ENCODE measurements at places on chromosomes 3 and 15. TPM values are rescaled to one million over a fixed set of nuclear protein-coding genes. Genes with fewer than 3 reads are reported as not detected.
A peak's percentile ranks its signal among the peaks of the same experiment; 100 is the strongest.

DNA sequence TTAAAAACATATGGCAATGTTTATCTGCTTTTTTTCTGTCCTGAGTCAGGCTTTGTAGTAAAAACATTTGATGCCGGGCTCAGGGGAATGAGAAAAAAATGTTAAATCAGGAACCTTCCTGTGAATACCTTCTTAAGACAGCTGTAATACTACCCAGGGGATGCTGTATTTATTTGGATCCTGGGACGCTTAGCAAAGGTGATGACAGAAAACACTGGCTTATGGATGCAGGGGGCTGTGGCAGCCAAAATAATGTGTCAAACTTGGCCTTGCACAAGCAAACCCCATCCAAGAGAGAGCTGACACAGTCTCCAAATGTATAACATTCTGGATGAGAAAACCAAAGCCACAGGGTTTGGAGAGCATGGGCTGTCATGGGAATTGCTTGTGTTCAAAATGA lies 438.2 kb upstream of the PROK2 start:
- H3K27ac ChIP-seq, result no peak overlapping the region
- DNase-seq, result no peak
- H3K27me3 ChIP-seq, result no peaks in the 10 kb centered on the region
- no peak overlapping the region for H3K4me3 ChIP-seq
- no peaks in the 10 kb centered on the region for H3K36me3 ChIP-seq
- H3K4me1 ChIP-seq, result no peaks in the 10 kb centered on the region

DNA sequence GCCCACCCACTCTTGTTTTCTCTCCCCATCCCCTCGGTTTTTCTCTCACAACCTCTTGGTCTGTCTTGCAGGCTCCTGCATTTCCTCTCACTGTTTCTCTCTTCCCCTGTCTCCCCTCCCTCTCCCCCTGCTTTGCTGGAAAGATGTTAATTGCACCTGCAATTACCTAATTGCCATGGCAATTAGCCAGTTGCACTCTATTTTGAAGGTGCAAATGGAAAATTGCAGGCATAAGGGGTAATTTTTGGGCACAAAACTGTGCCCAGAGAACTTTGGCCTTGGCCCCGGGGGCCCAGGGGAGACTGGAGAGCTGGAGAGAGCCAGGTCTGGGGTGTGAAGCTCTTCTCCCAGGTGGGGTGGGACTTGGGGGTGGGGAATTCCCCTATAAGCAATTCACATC lies 164.5 kb upstream of the TLE3 start:
- H3K27me3 ChIP-seq, result peaks cover 19% of the 10 kb centered on the region
- no peaks in the 10 kb centered on the region for H3K36me3 ChIP-seq
- no peak overlapping the region for H3K27ac ChIP-seq
- H3K4me3 ChIP-seq, result no peak overlapping the region
- H3K4me1 ChIP-seq, result peaks cover 16% of the 10 kb centered on the region
- DNase-seq, result no peak

DNA sequence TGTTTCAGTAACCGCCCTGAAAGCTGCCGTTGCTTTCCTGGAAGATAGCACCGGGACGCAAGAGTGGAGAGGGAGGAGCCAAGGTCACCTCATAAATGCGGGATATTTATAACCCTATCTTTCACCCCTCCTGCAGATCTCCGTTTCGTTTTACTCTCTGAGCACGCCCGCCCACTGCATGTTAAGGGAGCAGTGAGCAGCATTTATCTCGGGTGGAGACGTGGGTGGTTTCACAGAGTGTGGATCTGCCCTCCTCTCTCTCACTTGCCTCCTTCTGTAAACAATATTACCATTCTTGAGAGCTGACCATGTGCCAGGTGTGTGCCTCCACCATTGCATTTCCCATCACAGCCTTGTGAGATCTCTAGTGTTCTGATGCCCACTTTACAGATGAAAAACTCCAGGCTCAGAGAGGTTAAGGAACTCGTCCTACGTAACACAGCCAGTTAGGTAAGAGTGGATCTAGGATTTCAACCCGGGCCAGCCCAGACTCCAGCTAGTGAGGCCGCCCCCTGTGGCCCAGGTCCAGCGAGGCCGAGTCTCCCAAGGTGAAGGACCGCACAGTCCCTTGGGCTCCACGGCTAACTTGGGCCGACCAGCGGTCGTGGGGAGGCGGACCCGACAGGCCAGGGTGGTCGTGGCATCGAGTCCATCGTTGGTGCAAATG lies 16.9 kb upstream of the SEMA4B start:
- peak overlapping the region; percentile 45 for H3K4me3 ChIP-seq
- no peaks in the 10 kb centered on the region for H3K27me3 ChIP-seq
- peak; percentile 87 for DNase-seq
- peaks cover 7% of the 10 kb centered on the region for H3K4me1 ChIP-seq

- DNase-seq, result no peak
- H3K27ac ChIP-seq, result no peak overlapping the region
- peaks cover 14% of the 10 kb centered on the region for H3K4me1 ChIP-seq
- H3K36me3 ChIP-seq, result no peaks in the 10 kb centered on the region
Observed at GRCh38 chr3:62965311-62965710, 90.1 kb upstream of the CADPS start.

DNA sequence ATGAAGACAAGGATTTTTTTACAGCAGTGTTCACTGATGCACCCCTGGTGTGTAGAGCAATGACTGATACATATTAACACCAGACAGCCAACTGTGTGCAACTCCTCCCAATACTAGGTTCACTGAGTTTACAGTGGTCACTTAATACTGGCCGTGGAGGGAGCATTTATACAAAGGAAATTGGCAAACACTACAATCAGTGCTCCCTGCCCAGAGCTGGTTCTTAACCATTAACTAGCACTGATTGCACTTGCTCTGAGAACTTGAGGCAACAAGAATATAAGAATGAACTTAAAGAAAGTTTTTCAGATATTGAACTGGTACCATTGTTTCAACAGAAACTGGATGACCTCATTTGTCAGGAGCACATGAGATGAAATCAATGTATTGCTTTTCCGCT lies 110.6 kb downstream of the MAGI1 start:
- DNase-seq, result no peak
- no peaks in the 10 kb centered on the region for H3K27me3 ChIP-seq
- H3K27ac ChIP-seq, result no peak overlapping the region

DNA sequence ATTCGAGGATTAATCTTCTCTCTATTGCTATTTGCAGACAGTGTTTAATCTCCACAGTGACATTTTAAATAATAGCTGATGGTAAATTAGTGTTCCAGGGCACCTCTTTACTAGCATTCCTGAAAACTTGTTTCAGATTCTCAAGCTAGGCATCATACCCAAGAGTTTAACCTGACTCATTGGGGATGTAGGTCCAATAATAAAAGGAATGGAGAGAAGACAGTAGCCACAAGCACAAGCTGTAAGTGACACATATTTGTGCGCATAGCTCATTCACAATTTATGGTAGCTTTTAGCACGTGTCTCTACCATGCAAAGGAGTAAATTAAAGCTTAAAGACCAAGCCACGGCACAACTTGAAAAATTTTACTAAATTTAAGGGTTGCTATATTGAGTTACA lies 171.3 kb upstream of the FAM3D start:
- H3K27ac ChIP-seq, result no peak overlapping the region
- H3K4me1 ChIP-seq, result peaks cover 3% of the 10 kb centered on the region
- no peaks in the 10 kb centered on the region for H3K27me3 ChIP-seq

- H3K36me3 ChIP-seq, result peaks cover 22% of the 10 kb centered on the region
- H3K27me3 ChIP-seq, result no peaks in the 10 kb centered on the region
- no peaks in the 10 kb centered on the region for H3K4me1 ChIP-seq
- no peak overlapping the region for H3K4me3 ChIP-seq
Observed at GRCh38 chr3:171159024-171159821, 132.7 kb upstream of the SLC2A2 start.

GRCh38 chr3:56899851-56900250 lies 98.1 kb upstream of the ARHGEF3 start:
- peaks cover 27% of the 10 kb centered on the region for H3K27me3 ChIP-seq
- H3K27ac ChIP-seq, result no peak overlapping the region
- H3K36me3 ChIP-seq, result no peaks in the 10 kb centered on the region
- H3K4me1 ChIP-seq, result no peaks in the 10 kb centered on the region
- no peak for DNase-seq

DNA sequence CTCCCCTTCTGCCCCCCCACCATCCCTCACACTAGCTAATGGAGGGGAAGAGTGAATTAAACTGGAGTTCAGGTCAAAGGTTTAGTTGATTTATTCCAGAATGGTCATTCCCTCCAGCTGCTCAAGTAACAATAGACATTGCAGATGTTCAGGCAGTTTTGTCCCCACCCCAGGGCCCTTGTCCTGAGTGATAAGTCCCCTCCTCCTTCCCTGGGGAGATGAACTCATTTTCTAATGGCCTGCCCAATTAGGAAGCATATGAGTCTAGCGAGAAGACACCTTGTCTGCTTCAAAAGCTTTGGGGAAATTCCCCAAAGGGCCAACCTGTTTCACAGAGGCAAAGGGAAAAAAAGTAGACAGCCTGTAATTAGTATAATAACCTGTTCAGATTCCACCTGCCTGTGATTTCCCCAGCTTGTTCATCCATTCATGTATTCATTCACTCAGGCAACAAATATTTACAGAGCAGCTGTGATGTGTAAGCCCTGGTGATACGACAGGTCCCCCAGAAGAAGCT lies 165.3 kb downstream of the SHQ1 start:
- peaks cover 4% of the 10 kb centered on the region for H3K4me1 ChIP-seq
- H3K27ac ChIP-seq, result no peak overlapping the region
- no peak overlapping the region for H3K4me3 ChIP-seq
- H3K27me3 ChIP-seq, result no peaks in the 10 kb centered on the region
- DNase-seq, result no peak
- H3K36me3 ChIP-seq, result no peaks in the 10 kb centered on the region

- H3K27ac ChIP-seq, result no peak overlapping the region
- H3K36me3 ChIP-seq, result no peaks in the 10 kb centered on the region
- H3K27me3 ChIP-seq, result no peaks in the 10 kb centered on the region
- no peak overlapping the region for H3K4me3 ChIP-seq
- peak; percentile 65 for DNase-seq
Observed at GRCh38 chr3:125602752-125603649, 7.7 kb upstream of the OSBPL11 start.

GRCh38 chr3:79040701-79041100 lies 727.1 kb downstream of the ROBO1 start:
- H3K4me1 ChIP-seq, result peaks cover 6% of the 10 kb centered on the region
- DNase-seq, result peak; percentile 78
- no peaks in the 10 kb centered on the region for H3K27me3 ChIP-seq
- no peaks in the 10 kb centered on the region for H3K36me3 ChIP-seq
- no peak overlapping the region for H3K4me3 ChIP-seq

The C3orf22 gene
- total RNA-seq, result not detected

The TMEM158 gene
- 0.83 TPM for total RNA-seq

The LOXL1 gene
- 54.5 TPM for total RNA-seq

The GOLGA6B gene
- not detected for total RNA-seq

The NR2F2 gene
- 0.99 TPM for total RNA-seq

The XIRP1 gene
- 315 TPM for total RNA-seq

The TMOD3 gene
- 6.0 TPM for total RNA-seq

The SH2D7 gene
- not detected for total RNA-seq

The FOXL2 gene
- total RNA-seq, result not detected

The ZNF620 gene
- 7.5 TPM for total RNA-seq

The GLDN gene
- total RNA-seq, result 0.07 TPM
